ENCODE measurements at places on chromosomes 5 and 9.

- DNase-seq: no peak
Observed at GRCh38 chr5:119398727-119399466, 43.1 kb downstream of the TNFAIP8 start.

- no peak for DNase-seq
Observed at GRCh38 chr5:111159845-111160244, 64.3 kb upstream of the CAMK4 start.

GRCh38 chr9:116465576-116466270, 221.4 kb upstream of the TRIM32 start:
- DNase-seq: no peak

GRCh38 chr9:18504707-18505106, 30.8 kb downstream of the ADAMTSL1 start:
- DNase-seq: no peak

DNA sequence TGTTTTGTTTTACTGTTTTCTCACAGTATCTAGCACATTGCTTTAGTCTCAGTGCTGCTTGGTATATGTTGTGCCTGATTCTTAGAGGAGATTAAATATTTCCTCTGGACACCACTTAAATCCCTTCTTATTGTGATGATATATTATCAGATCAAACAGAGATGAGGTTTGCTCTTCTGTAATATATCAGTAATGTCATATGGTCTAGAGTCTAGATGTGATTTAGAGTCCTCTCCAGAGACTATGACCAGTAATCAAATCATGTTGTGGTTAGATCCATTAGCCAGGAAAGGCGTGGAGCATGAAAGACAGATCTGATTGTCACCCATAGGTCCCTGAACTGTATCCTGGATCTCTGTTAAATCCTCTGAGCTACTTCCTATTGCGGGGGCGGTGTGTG, 24.4 kb downstream of the CAMK4 start:
- DNase-seq: no peak

DNA sequence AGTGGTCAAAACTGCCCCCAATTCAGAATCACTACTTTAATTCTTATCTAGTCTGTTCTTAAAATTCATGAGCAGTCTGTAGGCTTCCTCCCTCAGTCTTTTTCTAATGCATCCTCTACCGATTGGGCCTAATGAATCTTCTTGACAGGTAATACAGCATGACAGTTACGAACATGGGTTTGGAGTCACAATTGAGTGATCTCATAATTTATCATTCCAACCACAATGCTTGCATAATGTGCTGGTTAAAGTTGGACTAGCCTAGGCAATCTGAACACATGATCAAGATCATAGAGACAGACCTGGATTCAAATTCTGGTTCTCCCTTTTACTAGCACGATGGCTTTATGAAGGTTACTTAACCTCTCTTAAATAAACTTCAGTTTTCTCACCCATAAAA, 33.1 kb upstream of the SETD9 start:
- DNase-seq: no peak

DNA sequence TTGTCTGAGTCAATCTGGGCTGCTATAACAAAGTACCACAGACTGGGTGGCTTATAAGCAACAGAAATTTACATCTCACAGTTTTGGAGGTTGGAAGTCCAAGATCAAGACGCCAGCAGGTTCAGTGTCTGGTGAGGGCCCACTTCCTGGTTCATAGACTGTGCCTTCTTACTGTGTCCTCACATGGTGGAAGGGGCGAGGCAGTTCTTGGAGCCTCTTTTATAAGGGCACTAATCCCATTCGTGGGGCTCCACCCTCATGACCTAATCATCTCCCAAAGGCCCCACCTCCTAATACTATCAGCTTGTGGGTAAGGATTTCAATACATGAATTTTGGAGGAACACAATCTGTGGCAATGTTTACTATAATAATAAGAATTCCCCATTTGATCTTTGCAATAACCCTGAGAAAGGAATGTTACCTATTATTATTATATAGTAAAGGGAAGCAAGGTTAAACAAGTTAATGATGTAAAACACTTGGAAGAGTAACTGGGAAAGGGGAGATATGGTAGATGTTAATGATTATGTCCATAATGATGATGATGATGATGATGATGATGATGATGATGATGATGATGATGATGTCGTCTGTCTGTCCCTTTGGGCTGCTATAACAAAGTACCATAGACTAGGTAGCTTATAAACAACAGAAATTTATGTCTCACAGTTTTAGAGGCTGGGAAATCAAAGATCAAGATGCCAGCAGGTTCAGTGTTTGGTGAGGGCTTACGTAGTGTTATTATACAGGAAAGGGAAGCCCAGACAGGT, 40.8 kb downstream of the WHRN start:
- no peak for DNase-seq

DNA sequence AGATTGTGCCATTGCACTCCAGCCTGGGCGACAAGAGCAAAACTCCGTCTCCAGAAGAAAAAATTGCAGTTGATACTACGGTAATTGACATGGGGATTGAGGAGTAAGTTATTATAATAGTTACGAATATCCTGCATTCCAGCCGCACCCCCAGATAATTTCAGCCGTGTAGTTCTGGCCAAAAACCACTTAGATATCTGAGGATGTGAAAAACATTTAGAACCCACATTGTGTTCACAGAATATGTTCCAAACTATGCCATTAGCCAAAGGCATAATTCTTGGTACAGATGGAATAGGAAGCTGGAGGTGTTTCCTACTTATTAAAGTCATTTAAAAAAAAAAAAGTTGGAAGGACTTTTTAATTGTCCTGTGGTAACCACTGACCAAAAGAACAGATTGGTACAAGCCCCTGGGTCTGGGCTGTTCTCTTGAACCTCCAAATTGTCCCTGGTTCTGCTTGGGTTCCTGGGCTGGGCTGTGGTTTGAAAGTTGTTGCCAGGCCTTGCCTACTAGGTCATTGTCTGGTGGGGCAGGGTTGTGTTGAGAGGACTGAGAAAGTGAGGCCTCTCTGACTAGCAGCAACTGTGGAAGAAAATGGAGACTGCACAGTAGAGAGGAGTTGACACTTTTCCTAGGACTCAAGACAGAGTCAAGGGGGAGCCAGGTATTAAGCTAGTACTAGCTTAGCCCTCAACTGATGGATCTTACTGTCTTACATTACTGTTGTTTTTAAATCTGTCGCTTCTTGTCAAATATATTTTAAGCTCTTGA, 198.8 kb downstream of the NR3C1 start:
- DNase-seq: no peak

DNA sequence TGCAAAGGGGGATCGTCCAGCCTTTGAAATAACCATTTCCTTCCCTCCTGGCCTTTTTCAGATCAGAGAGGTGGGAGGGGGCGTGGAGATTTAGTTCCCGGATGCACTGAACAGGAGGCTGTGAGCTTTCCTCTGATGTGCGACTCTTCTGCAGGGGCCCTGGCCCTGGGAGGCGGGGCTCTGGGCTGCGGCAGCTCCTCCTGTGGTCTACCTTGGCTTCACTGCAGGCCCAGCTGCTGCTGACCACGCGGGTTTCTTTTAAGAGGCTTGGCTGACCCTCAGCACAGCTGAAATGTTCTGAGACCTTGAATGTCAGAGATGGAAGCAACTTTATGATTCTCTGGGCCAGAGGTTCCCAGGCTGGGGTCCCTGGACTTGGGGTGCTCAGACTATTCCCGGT, 27.0 kb upstream of the COL15A1 start:
- no peak for DNase-seq
